ENCODE measurements at places on chromosomes 3 and 15.

GRCh38 chr3:118987477-118987876 is 47.2 kb downstream of the IGSF11 start:
- DNase-seq: no peak

DNA sequence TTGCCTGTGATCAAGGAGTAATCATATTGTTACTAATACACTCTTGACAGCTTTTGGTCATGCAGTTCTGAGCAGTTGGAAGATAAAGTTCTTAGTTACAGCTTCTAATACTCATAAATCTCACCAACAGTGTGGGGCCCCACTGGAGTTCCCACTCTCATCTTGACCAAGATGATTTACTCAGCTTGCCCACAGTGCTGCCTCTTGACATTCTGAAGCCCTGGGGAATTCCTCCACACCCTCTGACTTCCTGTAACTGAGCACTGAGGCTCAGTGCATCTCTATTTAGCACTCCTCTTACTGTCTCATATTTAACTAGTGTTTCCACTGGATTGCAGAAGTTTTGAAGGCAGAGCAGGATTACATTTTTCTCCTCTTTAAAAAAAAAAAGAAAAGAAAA is 1.9 kb upstream of the ARL6IP5 start:
- peak; percentile 62 for DNase-seq

DNA sequence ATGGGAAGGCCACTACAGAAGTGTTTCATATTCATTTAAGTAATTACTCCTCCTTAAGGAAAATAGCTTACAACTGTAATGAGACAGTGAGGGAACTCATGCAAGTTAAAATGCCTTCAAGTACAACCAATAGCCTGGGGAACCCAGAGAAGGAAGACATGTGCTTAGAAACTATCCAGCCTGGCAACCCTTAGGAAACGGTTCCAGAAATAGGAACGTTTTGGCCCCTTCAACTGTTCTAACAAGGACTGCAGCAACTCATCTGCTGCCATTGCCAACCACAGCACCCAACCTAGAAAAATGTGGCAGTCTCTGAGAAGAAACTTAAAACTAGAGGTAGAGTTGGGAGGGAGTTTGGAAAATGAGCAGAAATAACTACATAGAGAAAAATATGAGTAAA is 147.5 kb upstream of the STRIT1 start:
- no peak for DNase-seq

- no peak for DNase-seq
Measured at GRCh38 chr15:31283043-31283442, 43.6 kb upstream of the KLF13 start.

- peak; percentile 49 for DNase-seq
Measured at GRCh38 chr3:66816090-66816761, 181.9 kb upstream of the KBTBD8 start.

GRCh38 chr3:41222501-41222900 is 23.2 kb downstream of the CTNNB1 start:
- no peak for DNase-seq

DNA sequence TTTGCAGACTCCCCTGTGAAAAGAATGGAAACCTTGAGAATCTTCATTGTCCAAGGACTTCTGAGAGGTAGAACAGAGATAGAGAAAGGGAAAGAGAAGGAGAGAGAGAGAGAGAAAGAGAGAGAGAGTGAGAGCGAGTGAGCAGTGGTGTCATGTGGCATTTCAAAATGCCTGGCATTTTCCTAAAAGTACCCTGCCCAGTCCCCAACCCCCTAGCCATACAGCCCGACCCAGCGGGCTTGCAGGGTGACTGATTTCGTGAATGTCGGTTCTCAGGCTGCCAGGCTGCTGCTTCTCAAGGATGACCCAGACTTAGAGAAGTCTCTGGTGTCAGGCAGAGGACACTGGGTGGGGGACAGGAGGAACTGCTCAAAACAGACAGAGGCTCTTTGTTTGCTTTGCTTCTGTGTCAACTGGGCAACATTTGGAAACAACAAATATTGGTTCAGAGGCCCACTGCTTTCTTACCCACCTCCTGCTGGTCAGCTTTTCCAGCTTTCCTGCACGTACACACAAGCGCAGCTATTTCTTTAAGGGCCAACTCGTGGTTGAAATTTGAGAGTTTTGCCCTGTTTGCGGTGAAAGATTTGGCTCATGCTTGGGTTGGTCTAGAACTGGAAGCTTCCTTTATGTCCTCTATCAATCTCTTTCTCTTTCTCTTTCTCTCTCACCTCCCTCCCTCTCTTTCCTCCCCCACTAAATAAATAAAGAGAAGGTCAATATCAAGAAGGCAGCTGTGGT is 3.7 kb upstream of the TF start:
- DNase-seq: no peak

DNA sequence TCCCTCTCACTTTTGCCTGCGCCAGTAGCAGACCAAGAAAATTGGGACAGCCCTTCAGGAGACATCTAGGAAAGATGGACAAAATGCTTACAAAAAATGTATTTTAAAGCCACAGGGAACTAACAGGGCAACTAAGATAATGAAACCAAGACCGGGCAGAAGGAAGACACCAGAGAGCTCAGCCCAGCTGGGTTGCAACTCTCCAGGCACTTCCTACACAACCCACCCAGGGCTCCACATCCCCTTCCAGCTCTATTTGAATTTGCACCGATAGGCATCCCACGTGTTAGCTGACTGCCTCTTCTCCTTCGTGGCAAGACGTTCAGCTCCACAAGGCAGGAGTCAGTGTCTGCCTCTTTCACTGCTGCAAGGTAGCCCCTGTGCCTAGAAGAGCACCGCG is 6.6 kb upstream of the ATP10A start:
- no peak for DNase-seq

DNA sequence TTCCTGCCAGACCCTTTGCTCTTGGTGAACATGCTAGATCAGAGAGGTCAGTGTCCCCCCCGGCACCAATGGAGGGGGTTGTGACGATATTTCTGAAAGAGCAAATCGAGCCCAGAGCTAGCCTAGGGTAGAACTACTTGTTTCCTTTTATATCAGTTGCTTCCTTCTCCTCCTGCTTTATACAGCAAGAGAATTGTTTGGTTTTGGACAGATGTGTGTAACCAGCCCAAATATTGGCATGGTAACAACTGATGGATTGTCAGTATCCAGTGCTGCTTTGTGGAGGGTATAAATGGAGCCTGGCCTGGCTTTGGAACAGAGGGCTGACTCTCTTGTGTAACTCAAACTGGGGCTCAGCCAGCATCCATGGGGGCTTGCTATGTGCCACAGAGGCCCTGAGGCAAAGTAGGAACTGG is 27.2 kb downstream of the SNX1 start:
- no peak for DNase-seq

DNA sequence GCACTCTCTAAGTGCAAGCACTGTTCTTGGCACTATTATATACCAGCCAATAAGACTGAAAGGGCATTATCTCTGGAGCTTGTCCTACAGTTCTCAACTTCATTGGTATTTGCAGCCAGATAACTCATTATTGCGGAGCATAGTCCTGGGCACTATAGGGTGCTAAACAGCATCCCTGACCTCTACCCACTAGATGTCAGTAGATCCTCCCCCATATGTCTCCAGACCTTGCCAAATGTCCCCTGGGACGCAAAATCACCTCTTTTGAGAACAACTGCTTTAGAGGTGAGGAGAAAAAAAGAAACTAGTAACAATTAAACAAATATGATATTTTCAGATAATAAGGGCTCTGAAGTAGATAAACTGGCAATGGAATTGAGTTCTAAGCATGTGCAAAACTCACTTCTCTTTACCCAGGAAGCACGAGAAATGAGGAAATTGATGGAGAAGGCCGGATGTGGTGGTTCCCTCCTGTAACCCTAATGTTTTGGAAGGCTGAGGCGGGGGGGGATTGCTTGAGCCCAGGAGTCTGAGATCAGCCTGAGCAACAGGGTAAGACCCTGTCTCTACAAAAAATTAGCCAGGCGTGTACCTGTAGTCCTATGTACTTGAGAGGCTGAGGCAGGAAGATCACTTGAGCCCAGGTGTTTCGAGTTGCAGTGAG is 61.4 kb downstream of the FRMD4B start:
- DNase-seq: peak; percentile 75

- no peak for DNase-seq
Measured at GRCh38 chr3:110995461-110996231, 76.0 kb upstream of the NECTIN3 start.

- DNase-seq: no peak
Measured at GRCh38 chr15:36392676-36393266, 186.7 kb upstream of the CDIN1 start.

- no peak for DNase-seq
Measured at GRCh38 chr15:70516408-70517193, 246.8 kb downstream of the UACA start.

DNA sequence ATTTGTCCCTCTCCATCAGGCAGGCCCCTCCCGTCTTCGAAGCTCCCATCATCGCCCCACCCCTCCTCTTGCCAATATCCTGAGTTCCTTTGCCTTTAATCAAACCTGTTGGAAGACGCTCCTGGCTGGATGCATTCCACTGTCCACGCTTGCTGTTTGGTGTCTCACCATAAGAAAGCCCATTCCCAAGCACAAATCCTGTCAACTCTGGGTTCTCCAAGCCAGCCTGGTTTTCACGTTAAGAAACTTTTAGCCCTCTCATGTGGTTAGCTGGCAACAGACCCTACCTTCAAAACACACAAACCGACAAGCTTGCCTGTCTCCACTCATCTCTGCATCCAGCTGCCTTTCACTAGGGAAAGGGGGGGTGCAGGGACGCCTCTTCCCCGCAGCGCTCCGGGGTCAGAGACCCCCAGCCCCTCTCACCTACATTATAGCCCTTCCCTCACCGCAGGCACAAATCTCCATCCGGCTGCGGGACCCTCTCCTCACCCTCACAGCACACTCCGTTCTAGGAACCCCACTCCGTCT is 1.1 kb downstream of the GORASP1 start:
- DNase-seq: no peak

GRCh38 chr3:23752126-23752525 is 53.6 kb upstream of the UBE2E1 start:
- no peak for DNase-seq
